ENCODE measurements at places on chromosomes 12 and 14.

GRCh38 chr14:69137416-69137815 lies 15.5 kb downstream of the DCAF5 start:
- DNase-seq: no peak

DNA sequence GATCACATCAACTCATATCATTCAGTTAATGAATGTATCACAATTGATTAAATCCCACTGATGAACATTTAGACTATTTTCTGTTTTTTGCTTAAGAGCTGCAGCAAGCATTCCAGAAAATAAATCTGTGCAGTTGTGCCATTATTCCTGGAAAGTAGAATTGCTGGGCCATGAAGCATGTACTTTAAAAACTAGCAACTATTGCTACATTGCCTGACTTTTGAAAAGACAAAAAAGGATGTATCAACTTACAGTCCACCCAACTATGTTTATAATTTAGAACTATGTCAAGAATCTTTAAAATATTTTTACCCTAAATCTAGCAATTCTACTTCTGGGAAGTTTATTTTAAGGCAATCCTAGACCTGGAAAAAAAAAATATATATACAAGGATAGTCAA lies 33.4 kb upstream of the ERGIC2 start:
- no peak for DNase-seq

- peak; percentile 81 for DNase-seq
Measured at GRCh38 chr12:32115404-32116104, 8.9 kb downstream of the BICD1 start.

DNA sequence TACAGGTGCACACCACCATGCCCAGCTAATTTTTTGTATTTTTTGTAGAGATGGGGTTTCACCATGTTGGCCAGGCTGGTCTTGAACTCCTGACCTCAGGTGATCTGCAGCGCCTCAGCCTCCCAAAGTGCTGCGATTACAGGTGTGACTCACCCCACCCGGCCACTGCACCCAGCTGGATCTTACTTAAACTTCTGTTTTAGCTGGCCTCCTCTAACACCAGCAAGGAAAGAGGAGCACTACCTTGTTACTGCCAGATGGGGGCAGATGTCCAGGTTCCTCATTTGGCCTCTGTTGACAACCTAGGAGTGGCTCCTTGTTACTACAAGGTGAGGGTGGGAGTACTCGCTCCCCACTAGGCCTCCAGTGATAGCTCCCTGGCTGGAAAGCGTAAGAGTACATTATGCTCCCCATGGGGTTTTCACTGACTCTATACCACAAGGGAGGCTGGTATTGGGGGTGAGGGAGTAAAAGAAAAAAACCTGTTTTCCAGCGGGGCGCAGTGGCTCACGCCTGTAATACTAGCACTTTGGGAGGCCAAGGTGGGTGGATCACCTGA lies 13.2 kb upstream of the ARF6 start:
- DNase-seq: peak; percentile 77

DNA sequence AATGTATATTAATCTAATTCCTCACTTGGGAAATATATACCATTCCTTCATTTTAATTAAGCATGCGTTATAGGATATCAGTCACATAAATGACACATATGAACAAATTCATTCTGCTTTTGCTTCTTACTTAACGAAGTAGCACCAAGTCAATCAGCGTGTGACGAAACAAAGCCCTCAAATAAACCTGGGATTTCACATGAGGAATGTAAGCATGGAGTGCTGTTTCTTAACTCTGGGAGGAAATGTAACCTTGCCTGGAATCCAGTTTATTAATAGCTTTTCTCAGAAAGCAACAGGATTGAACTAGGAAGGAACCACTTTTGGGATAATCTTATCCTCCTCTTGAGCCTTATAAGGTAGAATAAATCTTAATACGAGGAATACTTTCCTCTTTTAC lies 72.0 kb downstream of the NIN start:
- no peak for DNase-seq

Measured in SK-MEL-5 (cell line).